ENCODE measurements at places on chromosomes 11 and 22.

DNA sequence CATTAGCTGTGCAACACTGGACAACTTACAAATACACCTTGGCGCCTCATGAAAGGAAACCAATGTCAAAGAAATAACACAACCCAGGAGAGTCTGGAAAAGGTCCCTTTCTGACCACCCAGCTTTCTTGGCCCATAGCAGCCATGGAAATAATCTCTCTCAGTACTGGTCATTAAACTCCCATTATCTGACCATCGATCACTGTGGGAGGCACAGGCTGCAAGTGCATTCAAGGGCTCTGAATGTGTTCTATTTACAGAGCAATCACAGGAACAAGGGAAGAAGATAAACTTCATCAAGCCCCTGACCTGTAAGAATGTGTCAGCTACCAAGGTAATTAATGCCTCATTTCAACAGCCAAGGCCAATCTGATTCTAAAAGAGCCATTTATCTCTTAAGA is 40.1 kb downstream of the CTSC start:
- DNase-seq = no peak

DNA sequence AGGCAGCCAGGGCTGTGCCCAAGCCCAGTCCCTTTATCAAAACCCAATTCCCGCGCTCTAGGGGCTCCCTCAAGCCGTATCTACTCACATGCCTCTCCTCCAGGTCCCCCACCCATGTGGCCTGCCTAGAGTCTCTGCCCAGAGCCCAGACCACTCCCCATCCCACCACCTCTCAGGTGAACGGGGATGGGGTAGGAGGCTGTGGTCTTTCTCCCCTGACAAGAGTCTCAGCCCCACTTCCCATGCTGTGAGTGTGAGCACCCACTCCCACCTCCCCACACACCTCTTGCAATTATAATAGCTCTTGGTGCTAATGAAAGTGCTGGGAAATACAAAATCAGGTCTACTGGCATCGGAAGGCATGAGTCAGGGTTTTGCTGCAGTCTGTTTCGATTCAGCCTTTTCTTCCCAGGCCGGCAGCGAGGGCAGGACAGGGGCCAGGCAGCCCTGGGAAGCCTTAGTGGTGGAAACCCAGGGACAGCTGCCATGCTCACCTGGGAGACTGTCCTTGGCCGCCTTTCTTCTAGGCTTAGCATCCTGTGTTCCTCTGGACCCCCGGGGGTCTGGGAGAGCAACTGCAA is 16.7 kb upstream of the TMPRSS4 start:
- DNase-seq = no peak

DNA sequence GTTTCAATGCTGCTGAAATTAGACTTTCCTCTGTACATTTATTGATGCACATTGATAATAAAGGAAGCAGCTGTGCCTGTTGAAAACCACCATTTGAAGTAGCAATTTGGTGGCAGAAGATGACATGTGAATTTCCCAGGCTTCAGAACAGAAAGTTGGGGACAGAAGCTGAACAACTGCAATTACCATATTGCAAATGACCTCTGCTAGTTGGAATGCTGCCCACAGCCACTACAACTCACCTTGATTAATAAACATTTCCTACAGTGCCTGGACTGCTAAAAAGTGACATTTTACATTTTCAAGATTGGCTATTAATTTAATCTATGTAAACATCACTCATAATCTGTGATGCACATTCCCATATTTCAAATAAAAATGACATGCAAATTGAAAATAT is 208.6 kb downstream of the LUZP2 start:
- DNase-seq = no peak

GRCh38 chr11:108538022-108538424 is 39.8 kb upstream of the POGLUT3 start:
- DNase-seq = no peak

GRCh38 chr11:71425860-71426259 is 22.3 kb downstream of the DHCR7 start:
- no peak for DNase-seq

GRCh38 chr11:74453373-74453975 is 13.9 kb downstream of the KCNE3 start:
- peak; percentile 70 for DNase-seq

All from activated CD4-positive, alpha-beta T cell treated with anti-CD3 and anti-CD28 coated beads, Interleukin-2, Interleukin-6, amounts not matched to agents 100 ng/mL and 50 ng/mL, durations not matched to agents 16 hours and 8 hours (primary cell).